KBM-7 (cell line): ENCODE measurements at places on chromosomes 3 and 15.

- DNase-seq: no peak
These were observed 65.7 kb upstream of the RGMA start for GRCh38 chr15:93154666-93155065.

GRCh38 chr3:69454204-69454787 is 68.4 kb upstream of the FRMD4B start:
- DNase-seq: no peak

DNA sequence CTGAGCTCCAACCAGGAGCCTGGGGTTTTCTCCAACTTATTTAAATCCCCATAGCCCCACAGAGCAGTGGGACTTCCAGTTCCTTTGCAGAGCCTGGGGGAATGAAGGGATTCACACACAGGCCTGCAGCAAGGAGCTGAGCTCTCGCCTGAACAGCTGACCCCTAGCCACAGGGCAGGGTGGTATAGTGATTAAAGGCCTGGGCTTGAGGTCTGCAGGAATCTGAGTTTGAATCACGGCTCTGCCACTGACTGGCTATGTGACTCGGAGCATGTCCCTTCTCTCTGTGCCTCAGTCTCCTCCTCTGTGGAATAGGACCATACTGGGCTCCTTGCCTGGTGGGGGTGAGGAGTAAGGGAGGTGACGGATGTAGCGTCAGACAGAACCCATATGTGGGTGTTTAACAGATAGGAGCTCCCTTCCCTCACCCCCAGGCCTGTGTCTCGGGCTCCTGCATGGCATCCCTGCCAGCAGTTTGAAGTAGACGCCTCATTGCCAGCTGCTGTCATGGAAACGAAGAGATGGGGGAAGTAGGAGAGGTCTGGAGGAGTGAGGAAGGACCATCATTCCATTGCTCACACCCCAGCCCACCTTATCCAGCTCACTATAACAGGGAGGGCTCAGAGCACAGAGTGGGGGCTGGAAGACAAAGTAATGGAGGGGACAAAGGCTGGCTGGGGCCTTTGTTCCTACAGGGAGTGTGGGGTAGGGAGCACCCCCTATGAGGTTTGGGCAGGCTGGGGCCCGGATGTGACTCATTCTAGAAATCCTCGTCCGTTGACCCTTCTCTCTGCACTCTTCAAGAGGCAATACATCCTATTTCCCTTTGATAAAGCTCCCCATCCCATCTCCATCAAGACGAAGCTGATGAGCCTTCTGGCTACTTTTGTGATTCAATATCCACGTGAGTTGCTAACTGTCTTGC is 14.8 kb downstream of the HRH1 start:
- DNase-seq: no peak

DNA sequence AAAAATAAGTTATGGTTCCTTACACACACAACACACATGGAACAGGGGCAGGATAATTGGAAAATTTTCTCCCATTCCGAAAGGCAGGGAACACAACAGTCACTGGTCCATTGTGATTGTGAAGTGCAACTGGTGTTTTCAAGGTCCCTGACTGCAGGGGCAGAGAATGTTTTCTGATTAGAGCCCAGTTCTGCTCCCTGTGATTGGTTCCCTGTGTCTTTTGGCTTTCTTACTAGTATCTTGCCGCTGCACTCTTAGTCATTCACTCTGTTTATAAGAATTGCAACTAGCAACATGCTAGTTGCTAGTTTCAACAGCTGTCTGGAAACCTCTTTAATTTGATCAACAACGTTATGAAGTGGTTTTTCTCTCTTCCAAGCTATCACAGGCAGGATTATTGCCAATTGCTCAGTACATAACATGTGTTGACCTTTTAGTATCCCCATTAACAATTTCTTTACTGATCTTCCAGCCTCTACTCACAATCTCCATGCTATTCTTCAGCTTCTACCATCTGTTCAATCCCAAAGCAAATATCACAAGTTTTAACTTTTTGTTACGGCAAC is 177.5 kb downstream of the EPHA6 start:
- no peak for DNase-seq

DNA sequence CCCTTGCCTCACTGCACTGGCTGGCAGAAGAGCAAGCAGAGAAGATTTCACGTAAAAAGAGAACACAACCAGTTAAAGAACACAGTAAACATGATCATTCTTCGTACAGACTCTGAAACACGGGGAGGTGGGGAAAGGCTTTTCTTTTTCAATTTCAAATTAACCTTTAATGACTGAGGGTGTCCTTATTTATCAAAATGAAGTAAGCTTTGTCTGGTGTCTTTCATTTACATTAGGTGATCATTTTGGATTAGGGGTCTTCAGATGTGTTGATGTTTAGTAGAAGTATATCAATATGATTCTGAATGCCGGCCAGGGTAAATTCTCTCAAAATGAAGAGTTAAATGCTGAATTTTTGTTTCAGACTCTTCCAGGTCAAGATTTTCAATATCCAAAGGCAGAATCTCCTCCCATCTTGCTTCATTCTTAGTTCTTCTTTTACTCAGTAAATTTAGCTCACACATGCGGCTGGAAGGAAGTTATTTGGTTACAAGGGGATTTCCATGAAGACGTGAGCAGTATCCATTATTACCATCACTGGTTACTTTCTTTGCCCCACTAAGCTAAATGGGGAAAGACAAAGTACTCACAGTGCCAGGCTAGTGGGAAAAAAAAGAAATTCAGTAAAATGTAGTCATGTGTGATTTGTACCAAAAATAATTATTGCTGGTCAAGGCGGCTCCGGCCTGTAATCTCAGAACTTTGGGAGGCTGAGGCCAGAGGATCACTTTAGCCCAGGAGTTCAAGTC is 272.2 kb upstream of the NR2F2 start:
- DNase-seq: no peak

DNA sequence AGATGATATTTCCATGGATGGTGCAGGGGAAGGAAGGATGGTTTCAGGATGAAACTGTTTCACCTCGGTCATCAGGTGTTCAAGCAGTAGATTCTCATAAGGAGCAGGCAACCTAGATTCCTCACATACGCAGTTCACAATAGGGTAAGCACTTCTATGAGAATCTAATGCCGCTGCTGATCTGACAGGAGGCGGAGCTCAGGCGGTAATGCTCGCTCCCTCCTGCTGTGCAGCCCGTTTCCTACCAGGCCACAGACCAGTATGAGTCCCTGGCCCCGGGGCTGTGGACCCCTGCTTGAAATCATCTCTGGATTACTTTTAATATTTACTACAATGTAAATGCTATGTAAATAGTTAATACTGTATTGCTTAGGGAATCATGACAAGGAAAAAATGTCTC is 241.8 kb downstream of the ROBO2 start:
- no peak for DNase-seq

DNA sequence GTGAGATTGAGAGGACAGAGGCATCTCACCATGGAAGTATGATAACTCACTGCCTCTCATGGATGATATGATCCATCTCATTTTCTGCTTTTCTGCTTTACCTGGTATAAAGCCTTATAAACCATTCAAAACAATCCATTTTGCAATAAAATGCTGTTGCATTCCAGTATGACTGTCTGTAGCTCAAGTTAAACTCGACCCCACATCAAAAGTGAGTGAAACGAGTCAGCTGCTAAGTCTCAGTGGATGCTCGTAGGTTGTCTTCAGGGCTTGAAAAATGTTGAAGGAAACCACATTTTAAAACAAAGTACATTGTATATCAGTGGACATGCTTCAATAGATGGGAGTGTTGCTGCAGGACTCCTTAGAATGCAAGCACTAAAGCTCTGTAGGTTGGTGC is 839.0 kb downstream of the TUSC7 start:
- DNase-seq: no peak

DNA sequence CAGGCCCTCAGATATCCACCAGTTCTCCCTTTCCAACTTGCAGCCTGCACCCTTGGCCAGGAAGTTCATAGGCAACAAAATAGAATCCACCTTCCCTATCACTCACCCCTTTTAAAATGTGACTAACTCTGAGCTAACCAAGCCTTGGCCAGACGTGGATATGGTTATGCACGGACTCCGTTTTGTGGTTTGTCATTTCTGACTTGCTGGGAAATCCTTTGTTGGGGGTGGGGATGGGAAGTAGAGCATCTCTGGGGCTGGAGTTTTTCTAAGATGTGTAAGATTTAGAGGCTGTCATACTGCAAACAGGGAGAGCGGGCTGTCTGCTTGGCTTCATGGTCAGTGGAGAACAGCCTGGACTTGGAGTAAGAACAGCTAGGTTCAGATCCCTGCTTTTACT is 62.6 kb downstream of the SMAD3 start:
- no peak for DNase-seq

- DNase-seq: no peak
These were observed 225.2 kb downstream of the ADAMTS17 start for GRCh38 chr15:100116416-100117190.

DNA sequence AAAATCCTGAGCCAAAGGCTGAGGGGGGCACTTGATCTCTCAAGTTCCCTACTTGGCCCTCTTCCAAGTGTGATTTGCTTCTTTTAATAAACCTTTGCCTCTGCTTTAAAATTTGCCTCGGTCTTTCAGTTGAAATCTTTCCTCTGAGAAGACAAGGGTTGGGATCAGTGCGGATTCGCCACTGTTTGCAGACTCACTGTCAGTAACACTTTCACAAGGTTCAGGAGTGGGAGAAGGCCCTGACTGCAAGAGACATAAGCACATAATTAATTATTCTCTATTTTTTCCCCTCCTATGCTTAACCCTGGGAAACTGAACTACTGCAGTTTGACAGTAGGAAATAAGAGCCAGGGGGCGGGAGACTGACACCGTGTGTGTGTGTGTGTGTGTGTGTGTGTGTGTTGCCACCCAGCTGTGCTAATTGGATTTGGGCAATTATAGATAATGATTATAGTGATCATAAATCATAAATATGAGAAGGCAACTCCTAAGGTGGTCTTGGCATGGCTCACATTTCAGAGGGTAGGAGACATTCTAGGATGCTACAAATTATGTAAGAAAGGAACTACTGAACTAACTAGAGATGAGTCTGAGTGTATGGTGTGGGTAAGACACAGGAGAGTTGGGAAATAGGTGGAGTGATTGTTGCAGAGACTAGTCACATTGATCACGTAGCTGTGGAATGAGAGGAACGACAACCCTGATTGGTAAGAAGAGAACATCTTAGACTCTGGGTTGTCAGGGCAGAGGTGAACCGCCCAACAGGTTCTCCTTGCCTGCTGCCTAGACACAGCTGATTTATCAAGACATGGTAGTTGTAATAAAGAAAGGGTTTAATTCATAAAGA is 5.5 kb upstream of the ZNF662 start:
- DNase-seq: no peak

DNA sequence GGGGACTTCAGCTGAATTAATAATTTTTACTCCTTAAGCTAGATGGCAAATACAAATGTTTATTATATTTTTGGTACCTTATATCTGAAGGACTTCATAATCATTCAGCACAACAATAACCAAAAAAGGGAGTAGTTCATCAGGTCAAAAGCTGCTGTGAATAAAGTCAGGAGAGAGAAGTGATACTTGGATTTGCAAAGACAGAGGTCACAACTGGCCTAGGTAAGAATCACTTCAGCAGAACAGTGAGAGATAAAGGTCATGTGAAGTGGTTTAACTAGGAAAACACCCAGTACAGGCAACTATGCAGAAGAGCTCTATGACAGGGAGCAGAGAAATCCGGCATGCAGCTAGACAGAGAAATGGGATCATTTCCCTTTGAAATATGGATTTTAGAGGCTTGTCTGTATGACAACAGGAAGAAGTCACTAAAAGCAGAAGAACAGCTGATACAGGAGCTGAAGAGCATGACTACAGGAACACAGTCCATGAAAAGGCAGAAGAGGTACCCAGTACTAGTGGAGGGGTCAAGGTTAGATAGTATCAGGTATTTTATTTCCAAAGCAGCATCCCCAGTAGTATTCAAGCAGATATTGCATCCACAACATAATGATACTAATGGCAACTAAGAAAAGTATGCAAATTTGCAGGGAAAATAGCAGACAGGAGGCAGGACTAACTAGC is 25.7 kb downstream of the ZMAT3 start:
- peak; percentile 43 for DNase-seq

DNA sequence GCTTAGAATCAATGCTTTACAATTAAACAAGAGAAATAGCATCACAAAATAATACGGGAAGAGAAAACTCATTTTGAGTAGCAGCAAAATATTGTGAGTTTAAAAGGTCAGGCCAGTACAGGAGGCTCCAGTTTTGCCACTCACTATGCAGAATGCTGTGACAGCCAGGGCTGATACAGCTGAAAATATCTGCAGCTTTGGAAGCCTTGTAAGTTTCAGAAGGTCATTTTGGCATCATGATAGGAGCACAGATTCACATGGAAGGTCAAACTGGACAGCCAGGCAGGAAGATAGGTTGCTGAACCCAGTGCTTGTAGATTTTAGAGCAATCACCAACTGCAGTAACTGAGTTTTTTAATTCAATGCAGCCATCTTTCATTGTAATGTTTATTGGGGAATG is 14.1 kb downstream of the MBNL1 start:
- no peak for DNase-seq

GRCh38 chr3:31077826-31078225 is 183.4 kb upstream of the GADL1 start:
- DNase-seq: no peak

DNA sequence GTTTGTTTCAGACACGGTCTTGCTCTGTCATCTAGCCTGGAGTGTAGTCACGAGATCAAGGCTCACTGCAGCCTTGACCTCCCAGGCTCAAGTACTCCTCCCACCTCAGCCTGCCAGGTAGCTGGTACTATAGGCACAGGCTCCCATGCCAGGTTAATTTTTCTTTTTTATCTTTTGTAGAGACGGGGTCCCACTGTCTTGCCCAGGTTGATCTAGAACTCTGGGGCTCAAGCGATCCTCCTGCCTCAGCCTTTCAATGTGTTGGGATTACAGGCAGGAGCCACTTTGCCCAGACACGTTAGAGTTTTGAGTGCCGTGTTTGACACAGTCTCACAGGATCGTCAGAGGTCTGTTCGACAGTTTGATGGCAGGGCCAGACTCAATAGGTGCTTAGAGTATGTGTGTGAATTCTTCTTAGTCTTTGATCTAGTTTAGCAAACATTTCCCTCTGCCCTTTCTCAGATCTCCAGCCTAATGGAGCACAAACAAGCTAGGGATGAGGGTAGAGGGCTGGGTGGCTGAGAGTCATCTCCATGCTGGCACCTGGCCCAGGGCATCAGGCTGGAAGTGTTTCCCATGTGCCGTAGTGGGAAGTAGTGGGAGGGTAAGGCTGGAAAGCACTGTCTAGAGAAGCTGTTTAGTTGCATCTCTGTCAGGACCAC is 66.1 kb upstream of the DLG1 start:
- no peak for DNase-seq

GRCh38 chr15:86040356-86041033 is 39.2 kb upstream of the AGBL1 start:
- no peak for DNase-seq

DNA sequence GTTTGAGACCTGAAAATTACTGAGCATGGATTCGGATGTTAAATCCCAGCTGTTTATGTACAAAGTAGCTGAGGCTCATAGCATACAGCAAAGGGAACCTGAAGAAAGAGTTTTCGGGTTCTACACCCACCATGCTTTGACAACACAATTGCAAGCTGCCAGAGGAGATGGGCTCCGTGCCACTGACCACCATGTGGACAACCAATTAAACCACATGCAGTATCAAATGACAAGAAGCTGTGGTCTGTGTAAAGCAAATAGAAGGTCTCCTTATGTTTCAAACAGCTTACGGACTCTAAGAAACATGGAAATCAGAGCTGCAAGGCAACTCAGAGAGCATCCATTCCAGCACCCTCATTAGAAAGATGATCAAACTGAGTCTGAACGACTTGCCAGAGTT is 12.9 kb downstream of the GABRB3 start:
- DNase-seq: no peak

- no peak for DNase-seq
These were observed 201.5 kb downstream of the OSBPL10 start for GRCh38 chr3:31779514-31779913.
